Activated effector memory CD4-positive, alpha-beta T cell treated with Interleukin-2 at 50 U/mL for 16 hours (primary cell): ENCODE measurements at places on chromosomes 16 and 17.

GRCh38 chr17:7916808-7917207 is 719 bp upstream of the RNF227 start:
- no peak for DNase-seq

- no peak for DNase-seq
Measured at GRCh38 chr16:55294129-55294528, 29.9 kb upstream of the IRX6 start.

DNA sequence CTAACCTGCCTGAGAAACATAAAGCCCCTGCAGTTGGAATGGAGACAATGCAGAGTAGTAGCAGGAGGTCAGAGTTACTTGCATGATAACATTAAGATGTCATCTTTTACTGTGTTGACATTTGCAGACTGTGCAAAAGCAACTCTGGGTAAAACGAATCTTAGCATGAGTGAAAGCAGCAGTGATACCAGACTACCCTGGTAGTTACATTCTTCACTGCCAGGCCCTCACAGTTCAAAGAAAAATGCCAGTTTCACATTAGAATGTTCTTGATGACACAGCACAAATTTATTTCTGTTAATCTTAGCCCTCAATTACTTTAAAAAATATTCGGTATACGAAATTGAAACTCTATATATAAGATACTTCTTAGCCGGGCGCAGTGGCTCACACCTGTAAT is 12.2 kb downstream of the MPHOSPH6 start:
- DNase-seq: no peak

GRCh38 chr16:4680673-4681470 is 12.5 kb upstream of the NUDT16L1 start:
- DNase-seq: no peak

DNA sequence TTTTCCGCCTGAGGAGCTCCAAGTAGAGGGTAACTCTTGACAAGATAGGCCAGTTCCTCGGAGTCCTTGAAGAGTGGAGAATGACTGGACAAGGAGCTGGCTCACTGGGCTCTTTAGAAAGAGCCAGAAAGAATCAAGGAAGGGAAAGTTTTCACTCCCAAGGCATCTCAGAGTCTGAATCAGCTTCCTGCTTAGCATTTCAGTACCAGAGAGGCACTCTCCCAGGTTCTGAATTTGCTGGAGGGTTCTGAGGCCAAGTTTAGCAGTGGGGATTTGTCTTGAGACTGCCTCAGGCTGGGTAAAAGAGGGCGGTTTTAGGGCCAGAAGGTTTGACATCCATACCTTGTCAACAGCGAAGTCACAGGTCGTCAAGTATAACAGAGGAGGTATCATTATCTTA is 25.5 kb downstream of the GP2 start:
- DNase-seq: no peak

- no peak for DNase-seq
Measured at GRCh38 chr16:17460890-17461289, 9.9 kb downstream of the XYLT1 start.
